Stimulated activated CD8-positive, alpha-beta memory T cell treated with anti-CD3 and anti-CD28 coated beads, Interleukin-4, amount 100 ng/mL, for 4 hours (primary cell): ENCODE measurements at places on chromosomes 5 and 9.

DNA sequence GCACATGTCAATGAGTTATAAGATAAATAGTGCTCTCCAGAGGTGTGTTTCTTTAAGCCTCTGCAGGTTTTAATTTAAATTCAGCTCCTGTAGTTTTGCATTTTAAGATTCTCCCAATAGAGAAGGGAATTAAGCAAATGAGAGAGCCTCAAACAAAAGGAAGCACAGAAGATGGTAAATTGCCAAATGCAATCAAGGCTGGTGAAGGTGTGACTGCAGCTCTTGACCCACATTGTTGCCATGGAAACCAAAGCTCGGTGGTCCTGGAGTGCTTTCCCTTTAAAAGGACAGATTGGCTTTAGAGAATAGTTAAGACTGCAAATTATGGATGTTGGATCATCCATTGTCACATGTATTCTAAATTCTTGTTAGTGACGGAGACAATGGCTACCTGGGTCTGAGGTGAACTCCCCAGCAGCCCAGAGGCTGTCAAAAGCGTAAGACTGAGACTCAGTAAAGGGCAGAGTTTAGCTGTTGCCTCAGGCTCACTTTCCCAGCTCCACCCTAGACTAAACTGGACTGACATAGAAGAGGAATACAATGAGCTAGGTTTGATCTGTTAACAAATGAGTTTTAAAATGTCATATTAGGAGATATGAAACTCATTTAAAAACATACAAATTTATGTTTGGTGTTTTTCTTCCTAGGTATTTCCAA, 12.3 kb downstream of the GAPT start:
- DNase-seq: no peak

GRCh38 chr5:73442996-73443627, 5.5 kb downstream of the FOXD1 start:
- DNase-seq: no peak

DNA sequence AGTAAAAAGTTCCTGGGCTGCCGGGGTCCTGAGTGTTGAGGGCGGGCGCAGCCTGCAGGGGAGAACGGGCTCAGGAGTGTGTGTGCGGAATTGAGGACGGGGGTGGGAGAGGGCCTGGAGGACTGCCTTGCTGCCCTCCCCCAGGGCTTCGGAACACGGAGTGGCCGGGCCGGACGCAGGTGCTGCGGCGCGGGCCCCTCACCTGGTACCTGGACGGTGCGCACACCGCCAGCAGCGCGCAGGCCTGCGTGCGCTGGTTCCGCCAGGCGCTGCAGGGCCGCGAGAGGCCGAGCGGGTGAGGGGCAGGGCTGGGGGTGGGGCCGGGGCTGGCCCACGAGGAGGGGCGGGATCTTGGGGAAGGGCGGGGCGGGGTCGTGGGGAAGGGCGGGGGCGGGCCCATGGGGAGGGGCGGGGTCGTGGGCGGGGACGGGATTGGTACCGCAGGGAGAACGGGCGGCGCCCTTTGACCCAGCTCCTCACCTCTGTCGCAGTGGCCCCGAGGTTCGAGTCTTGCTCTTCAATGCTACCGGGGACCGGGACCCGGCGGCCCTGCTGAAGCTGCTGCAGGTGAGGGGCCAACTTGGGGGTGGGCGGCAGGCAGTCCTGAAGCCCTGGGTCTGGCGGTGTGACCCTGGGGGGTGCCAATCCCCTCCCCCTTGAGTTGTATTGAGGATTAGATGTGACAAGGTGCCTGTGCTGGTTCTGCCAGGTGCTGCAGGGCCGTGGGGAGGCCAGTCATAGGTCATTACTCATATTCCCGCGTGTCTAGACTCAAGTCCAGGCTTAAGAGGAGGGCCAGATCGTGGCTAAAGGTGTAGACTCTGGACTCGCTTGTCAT, 7.1 kb downstream of the FPGS start:
- DNase-seq: no peak

DNA sequence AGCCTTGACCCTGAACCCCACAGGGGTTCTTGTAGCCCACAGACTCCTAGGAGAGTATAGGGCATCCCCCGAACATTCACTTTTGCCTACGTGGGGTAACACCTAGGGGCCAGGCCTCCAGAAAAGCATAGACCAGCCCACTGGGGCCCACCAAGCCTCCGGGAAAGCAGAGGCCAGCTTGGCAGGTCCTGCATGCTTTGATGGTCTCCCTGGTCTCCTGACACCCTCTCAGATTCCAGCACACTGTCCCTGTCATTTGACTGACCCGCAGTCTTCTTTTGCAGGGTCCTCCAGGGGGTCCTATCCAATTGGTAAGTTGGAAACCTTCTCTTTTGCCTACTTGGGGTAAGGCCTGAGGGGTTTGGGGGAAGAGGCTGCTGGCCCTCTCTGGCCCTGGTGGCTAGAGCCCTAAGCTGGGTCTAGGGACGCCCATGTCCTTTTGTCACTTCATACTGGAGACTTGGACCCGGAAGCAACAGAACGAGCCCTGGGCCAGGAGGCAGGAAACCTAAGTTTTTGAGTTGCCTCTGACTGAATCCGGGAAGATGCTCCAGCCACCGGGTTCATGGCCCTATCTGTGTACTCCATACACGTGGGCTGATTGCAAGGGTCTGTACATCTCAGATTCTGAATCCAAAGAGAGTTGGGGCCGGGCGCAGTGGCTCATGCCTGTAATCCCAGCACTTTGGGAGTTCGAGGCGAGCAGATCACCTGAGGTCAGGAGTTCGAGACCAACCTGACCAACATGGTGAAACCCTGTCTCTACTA, 20.9 kb upstream of the ORM1 start:
- no peak for DNase-seq

GRCh38 chr9:129561594-129562281, 59.2 kb downstream of the C9orf50 start:
- no peak for DNase-seq
